Cortex of kidney (tissue), 1 donor: ENCODE measurements at places on chromosomes 3 and 15.

GRCh38 chr15:45372041-45372995, 6.0 kb downstream of the GATM start:
- DNase-seq = no peak

DNA sequence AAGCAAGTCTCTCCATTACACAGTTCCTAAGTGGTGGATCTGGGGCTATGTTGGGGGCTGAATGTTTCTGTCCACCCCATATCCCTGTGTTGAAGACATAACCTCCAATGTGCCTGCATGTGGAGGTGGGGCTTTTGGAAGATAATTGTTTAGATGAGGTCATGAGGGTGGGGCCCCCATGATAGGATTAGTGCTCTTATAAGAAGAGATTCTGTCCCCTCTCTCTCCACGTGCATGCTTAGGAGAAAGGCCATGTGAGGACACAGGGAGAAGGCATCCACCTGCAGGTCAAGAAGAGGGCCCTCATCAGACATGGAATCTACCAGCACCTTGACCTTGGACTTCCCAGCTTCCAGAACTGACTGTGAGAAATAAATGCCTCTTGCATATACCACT, 231.0 kb upstream of the CHRNA7 start:
- no peak for DNase-seq

DNA sequence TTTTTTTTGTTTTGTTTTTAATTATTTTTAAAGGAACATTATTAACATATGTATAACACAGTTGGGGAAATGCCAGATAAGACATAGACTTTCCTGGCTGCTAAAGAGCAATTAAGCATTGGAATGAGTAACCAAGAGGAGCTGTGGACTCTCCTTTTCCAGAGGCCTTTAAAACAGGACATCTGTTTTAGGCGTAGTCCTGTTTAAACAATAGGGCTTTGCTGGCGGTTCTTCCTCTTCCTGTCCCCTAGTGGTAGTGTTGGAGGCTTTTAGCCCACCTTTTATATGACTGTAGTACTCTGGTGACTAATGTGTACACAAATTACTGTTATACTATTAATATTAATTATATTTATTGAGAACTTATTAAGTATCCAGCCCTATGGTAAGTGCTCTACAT, 81.9 kb downstream of the PPARG start:
- no peak for DNase-seq

- no peak for DNase-seq
Measured at GRCh38 chr3:36229496-36229895, 150.8 kb upstream of the STAC start.

DNA sequence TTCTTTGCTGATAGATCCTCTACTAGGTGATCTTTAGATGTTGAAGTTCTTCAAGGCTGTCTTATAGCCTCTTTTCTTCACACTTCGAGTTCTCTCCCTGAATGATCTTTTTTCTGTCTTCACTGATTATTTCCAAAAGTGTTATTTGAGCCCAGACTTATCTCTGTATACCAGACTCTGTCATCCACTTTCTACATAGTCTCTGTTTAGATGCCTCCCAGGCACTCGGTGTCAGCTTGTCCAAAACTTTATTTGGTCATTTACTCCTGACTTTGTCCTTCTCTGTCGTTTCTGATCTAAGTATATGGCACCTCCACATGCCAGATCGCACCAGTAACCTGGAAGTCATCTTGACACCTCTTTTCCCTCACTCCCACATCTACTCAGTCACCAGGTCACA, 27.6 kb downstream of the KLHL18 start:
- no peak for DNase-seq

DNA sequence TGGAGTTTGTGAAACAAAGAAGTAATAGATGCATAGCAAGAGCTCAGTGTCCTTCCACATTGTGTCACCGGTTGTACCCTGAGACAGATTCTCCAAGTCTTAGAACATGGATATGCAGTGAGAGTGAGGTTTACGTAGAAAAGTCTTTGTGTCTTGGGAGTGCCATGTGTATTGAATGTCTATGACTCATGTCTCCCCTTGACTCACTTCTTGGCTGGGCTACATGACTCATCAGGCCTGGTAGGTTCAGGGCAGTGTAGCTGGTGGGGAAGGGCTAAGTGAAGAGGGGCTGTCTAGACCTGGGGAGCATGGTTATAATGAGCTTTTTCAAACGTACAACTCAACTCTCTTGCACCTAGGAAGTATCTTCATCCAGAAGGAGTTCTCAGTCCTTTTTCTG, 167.4 kb downstream of the GAP43 start:
- DNase-seq = no peak

DNA sequence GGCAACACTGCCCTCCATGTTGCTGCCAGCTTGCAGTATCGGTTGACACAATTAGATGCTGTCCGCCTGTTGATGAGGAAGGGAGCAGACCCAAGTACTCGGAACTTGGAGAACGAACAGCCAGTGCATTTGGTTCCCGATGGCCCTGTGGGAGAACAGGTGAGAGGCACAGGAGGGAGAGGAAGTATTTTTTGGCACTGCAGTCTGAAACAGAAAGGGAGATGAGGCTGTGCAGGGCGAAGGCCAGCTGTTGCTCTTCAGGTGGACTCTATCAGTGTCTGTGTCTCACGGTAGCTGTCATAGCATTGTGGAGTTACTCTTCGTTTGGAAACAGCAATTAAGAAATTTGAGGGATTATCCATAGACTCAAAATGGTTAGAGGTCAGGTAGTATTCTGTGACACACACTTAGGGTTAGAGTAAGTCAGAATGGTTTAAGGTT, 8.0 kb downstream of the NFKBIZ start:
- no peak for DNase-seq

DNA sequence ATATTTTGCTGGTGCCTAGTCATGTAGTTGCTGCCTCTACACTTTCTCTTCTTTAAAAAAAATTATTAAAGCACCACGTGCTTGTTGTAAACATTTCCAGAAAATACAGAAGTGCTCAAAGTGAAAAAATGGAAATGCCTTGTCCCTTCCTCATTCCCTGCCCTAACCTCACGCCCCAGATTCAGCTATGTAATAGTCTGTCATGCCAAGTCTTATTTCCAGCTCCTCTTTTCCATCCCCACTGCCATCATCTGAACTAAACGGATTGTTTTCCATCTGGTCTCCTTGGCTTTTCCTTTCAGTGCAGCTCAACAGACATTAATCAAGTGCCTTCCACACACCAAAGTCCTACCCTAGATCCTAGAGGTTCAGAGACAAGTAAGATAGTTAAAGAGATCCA, 15.5 kb downstream of the ZNF774 start:
- DNase-seq = no peak

GRCh38 chr3:124281453-124282316, 289.8 kb upstream of the ROPN1 start:
- no peak for DNase-seq

- no peak for DNase-seq
Measured at GRCh38 chr15:63046917-63047760, 4.6 kb downstream of the TPM1 start.

- DNase-seq = no peak
Measured at GRCh38 chr15:48077616-48078184, 43.1 kb upstream of the SLC24A5 start.

- DNase-seq = no peak
Measured at GRCh38 chr15:100210338-100210737, 131.4 kb downstream of the ADAMTS17 start.

DNA sequence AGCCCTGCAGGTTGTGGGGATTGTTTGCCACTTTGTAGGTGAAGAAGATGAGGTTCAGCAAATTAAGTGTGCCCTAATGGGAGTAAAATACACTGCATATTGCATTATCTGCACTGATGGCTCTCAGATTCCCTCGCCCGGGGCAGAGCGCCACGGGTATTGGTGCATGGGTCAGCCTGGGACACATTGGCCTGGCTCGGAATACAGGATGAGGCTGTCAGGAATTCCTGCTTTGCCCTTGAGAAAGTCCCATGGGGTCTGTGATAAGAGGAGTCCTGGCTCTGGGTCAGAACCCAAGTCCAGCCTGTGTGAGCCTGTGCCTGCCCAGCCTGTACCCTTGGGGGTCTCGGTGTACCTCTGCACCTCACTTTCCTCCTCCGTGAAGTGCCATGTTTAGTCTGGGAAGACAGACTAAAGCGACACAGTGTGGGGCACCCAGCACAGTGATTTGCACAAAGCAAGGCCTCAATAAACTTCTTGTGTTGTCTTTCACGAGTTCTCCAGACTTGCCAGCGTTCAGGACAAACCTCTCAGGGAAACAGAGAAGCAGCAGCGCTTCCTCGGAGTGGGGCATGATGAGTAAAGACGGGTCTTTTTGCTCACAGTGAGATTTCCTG, 107.6 kb downstream of the LRRK1 start:
- no peak for DNase-seq

GRCh38 chr3:141410408-141410807, 42.1 kb downstream of the ZBTB38 start:
- no peak for DNase-seq

DNA sequence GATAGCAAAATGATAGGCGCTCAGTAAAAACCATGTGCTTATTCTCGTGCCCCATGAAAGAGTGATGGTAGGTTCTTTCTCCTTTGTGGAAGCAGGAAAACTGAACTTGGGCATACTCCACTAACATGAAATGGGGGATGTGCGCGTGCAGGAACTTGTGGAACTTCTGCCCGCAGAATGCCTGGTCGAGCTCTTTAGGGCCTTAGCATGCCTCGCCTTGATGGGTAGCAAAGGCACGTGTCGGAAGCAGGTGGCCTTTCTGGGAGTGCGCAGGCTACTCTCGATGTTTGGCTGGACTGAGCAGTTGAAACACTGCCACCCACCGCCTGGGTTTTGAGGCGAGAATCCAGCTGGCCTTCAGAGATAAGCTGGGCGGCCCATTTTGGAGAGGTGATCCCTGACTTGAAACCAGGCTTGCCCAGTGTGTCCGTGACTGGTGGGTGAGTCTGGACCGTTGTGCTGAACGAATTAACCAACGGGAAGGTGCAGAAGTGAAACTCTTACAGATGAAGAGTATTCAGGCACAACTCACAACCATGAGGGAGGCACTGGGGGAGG, 842 bp downstream of the PCCB start:
- DNase-seq = no peak

GRCh38 chr15:40782609-40783227, 12.9 kb downstream of the C15orf62 start:
- DNase-seq = no peak

GRCh38 chr3:4804161-4805058, 174.8 kb upstream of the BHLHE40 start:
- DNase-seq = no peak
